Stimulated activated CD4-positive, alpha-beta T cell treated with anti-CD3 and anti-CD28 coated beads, TNF-alpha, amount 100 ng/mL, for 24 hours (primary cell): ENCODE measurements at places on chromosomes 3 and 15.

GRCh38 chr3:176697284-176697889 lies 499.9 kb downstream of the TBL1XR1 start:
- no peak for DNase-seq

GRCh38 chr3:170438836-170439235 lies 20.2 kb downstream of the CLDN11 start:
- DNase-seq = no peak

DNA sequence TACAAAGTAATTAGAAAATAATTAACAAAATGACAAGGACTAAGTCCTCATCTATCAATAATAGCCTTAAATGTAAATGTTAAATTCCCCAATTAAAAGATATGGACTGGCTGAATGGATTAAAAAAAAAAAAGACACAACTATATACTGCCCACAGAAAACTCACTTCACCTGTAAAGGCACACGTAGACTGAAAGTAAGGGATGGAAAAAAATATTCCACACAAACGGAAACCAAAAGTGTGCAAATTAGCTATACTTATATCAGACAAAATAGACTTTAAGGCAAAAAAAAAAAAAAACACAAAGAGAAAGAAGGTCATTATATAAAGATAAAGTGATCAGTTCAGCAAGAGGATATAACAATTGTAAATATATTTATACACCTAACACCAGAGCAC lies 111.4 kb upstream of the ZBED2 start:
- no peak for DNase-seq

- no peak for DNase-seq
Observed at GRCh38 chr3:25297667-25298585, 130.1 kb upstream of the RARB start.

DNA sequence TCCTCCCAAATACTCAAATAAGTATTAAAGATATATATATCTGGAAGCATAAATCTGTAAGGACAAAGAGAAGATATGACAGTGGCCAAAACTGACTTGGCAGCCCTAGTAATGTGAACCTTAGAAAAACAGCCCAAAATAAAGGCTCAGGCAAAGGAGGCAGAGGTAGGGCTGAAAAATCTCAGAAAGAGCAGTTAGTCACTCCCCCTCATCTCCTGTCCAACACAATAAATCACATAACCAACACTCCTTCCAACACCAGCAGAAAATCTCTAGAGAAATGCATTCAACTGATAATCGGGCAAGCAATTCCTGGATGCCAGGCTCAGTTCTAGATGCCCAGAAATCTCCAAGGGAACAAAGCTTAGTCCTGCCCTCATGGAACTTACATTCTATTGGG lies 22.1 kb upstream of the CHRM5 start:
- no peak for DNase-seq
